Caco-2 (cell line): ENCODE measurements at places on chromosomes 16 and 17.

GRCh38 chr17:5283571-5284315, 1.7 kb downstream of the RABEP1 start:
- H3K27ac ChIP-seq = no peak overlapping the region
- H3K4me1 ChIP-seq = no peaks in the 10 kb centered on the region
- no peaks in the 10 kb centered on the region for H3K36me3 ChIP-seq

DNA sequence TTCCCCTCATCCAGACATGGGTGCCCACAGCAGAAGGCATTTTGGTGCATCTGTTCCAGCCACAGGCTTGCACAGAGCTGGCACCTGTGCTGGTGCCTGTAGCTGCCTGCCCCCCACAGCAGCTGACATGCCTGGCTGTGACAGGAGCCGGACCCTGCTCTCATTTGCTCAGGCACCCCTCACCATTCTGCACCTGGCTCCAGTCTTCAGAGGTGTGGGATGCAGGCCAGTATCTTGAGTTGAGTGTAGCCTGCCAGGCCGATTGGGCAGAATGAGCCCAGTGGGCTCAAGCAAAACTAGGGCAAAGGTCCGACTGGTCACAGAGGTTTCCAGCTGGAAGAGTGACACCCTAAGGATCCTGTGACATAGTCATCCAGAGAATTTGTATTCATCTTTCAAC, 887.7 kb downstream of the CDH11 start:
- no peaks in the 10 kb centered on the region for H3K27me3 ChIP-seq
- no peak overlapping the region for H3K4me3 ChIP-seq
- no peak for DNase-seq
- no peak overlapping the region for H3K27ac ChIP-seq

DNA sequence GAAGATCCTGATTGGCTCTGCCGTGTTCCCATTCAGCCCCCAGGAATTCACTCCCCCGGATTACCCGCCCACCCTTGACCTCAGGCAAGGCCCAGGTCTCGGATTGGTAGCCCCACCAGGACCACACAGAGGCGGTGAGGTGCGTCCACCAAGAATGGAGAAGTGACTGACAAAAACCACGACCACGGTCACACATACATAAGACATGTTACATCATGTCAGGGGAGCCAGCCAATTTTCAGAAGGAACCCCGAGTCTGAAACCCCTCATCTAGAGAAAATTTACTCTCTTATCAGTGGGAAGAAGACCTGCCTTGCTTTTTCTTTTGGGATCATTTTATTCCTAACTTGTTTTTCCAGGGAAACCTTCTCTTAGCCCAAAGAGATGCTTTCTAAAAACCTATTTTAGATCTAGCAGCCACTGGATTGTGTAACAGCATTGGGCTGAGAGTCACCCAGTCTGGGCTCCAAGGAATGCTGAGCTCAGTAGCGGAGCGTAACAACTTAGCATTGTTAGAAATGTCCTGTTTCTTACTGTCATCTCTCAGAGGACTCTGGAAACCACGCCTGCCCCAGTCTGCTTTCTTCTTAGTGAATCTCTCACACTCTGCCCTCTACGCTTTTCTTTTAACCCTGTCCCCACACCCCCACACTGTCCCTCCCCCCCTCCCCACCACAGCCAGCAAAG, 164.1 kb downstream of the CMIP start:
- no peaks in the 10 kb centered on the region for H3K27me3 ChIP-seq
- no peaks in the 10 kb centered on the region for H3K4me1 ChIP-seq
- peaks cover 1% of the 10 kb centered on the region; the same call in 1 of the 2 replicates for H3K36me3 ChIP-seq
- H3K4me3 ChIP-seq = no peak overlapping the region
- no peak for DNase-seq

DNA sequence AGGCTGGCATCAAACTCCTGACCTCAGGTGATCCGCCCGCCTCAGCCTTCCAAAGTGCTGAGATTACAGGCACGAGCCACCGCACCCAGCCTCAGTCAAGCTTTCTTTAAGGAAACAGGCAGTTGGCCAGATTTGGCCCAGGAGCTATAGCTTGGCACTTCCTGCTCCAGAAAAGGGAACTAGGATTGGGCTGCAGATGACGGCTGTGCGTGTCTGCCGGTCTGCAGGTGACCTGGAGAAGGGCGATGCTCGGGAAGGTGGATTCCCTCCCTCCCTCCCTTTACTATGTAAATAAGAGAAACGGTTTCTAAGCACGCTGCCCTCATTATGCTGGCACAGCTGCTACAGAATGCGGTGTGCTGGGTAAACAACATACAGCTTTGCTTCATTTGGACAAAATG, 215.9 kb downstream of the RPTOR start:
- no peak overlapping the region for H3K4me3 ChIP-seq
- no peaks in the 10 kb centered on the region for H3K27me3 ChIP-seq
- DNase-seq = no peak
- H3K36me3 ChIP-seq = no peaks in the 10 kb centered on the region
- H3K27ac ChIP-seq = no peak overlapping the region

- DNase-seq = no peak
- H3K4me3 ChIP-seq = no peak overlapping the region
- no peak overlapping the region for H3K27ac ChIP-seq
- no peaks in the 10 kb centered on the region for H3K27me3 ChIP-seq
- no peaks in the 10 kb centered on the region for H3K4me1 ChIP-seq
Observed at GRCh38 chr16:67388591-67388990, 4.7 kb downstream of the TPPP3 start.

DNA sequence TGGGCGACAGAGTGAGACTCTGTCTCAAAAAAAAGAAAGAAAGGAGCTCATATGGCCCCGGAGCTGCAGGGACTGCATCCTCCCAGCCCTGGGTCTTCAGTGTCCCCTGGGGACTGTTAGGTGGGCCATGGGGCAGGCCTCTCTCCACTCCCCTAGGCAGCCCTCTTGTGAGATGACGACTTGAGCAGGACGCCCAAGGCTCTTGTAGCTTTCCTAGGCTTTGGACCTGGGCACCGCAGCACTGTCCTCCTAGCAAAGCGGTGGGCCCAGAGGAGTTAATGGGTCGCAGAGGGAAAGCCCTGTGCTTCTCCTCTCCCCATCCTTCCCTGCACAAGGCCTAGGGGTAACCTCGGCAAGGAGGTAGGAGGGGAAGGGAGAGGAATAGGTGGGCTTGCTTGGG, 202.2 kb downstream of the NTN1 start:
- no peak overlapping the region for H3K27ac ChIP-seq
- no peaks in the 10 kb centered on the region for H3K36me3 ChIP-seq
- no peak overlapping the region for H3K4me3 ChIP-seq
- no peaks in the 10 kb centered on the region for H3K27me3 ChIP-seq
- DNase-seq = no peak
- no peaks in the 10 kb centered on the region for H3K4me1 ChIP-seq

DNA sequence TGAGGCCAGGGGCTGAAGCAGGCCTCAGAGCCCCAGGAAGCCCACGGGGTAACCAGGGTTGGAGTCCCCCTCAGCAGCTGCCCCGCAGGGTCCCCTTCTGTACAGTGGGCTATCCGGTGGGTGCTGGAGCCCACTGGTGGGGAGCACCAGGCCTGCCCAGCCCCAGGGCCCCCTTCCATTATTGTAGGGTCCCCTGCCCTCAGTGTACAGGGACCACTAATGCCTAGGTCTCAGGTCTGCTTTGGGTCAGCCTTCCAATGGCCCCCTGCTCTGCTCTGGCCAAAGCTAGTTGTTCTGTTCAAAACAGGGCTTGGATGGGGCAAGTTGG, 1.1 kb downstream of the ADAM11 start:
- no peak overlapping the region for H3K27ac ChIP-seq
- no peak for DNase-seq
- H3K4me3 ChIP-seq = no peak overlapping the region
- no peaks in the 10 kb centered on the region for H3K36me3 ChIP-seq
- peaks cover 7% of the 10 kb centered on the region for H3K4me1 ChIP-seq
- no peaks in the 10 kb centered on the region for H3K27me3 ChIP-seq
